ENCODE measurements at places on chromosomes 4 and X.

GRCh38 chr4:573122-573892 is 2.8 kb downstream of the TMEM271 start:
- no peak for DNase-seq

GRCh38 chrX:110280954-110281353 is 36.9 kb downstream of the AMMECR1 start:
- no peak for DNase-seq

DNA sequence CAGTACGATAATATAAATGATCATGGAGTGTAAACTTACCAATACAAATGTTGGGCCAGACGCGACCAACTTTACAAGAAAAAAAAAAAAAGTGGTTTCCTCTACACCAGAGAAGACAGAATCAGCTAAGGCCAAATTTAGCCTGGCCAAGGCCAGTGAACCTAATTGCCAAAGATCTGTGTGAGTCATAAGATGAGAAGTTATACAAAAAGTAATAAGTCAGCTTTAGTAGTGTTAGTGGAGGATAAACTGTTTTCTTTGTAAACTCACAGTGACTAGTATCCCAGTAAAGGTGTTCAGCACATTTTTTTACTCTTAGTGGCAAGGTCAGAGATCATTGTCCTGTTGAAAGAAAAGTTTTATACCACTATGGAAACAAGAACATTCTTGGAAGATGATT is 531.4 kb upstream of the TECRL start:
- no peak for DNase-seq

DNA sequence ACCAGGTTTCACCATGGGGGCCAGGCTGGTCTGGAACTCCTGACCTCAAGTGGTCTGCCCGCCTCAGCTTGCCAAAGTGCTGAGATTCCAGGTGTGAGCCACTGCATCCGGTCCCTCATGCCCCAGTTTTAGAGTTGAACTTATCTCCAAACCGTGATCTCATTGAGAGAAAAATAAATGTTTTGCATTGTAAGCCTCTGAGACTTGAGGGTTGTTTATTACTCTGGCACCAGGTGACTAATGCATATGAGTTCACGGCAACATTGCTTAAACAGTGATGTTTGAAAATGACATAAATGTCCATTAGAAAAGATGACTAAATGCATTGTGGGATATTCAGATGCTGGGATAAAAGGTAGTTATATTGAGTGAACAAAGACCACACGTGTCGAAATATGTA is 22.9 kb upstream of the FAT1 start:
- no peak for DNase-seq

DNA sequence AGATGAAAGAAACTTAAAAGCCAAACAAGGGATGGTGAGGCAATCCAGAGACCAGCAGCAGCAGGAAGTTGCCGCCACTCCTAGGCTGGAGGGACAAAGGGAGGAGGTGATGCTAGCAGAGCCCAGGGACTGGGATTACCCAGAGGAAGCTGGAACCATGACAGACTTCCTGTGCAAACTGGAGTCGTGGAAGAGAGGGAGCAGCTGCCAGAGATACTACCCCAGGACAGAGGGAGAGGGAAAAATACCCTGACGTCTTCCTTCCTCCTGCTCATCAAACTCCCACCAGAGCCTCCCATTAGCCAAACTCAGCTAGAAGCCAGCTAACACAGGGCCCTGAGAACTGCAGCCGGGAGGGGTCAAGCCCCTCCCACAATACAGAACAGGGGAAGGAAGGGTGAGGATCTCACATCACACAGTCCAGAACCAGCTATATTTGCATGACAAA is 101.2 kb upstream of the KLF3 start:
- DNase-seq = no peak

- DNase-seq = no peak
Measured at GRCh38 chrX:84907324-84907968, 96.2 kb upstream of the APOOL start.

DNA sequence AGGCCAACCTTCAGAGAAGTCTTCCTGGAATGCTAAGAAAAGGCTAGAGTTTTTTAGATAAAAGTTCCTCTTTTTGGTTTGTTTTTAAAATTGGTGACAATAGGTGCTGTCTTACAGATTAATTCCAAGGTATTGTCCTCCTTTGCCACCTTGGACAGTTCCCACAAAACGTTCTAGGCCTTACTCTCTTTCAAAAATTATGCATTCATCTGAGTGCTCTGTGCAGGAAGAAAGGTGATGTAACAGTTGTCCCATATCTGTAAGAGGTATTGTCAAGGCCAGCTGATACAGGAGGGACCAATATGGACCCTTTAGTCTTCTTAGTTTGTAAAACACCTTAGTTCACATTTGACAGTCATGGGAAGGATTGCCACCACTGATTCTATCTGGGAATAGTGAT is 15.9 kb upstream of the CXCL5 start:
- no peak for DNase-seq

DNA sequence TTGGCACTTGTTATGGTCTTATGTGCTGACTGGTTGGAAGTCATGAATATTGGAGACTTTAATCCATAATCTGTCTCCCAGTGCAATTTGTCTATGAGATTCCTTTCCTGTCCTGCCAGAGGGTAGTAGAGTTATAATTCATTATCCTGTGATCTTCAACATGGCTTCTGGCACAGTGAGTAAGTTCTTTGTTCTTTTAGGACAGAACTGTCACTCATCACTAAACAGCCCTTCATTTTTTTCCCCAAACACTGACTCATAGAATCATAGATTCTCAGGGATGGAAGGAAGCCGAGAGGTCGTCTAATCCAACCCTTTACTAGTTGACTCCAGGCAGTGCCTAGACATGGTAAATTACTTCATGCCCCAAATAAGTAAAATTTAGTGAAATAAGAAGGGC is 78.4 kb downstream of the LUZP4 start:
- DNase-seq = no peak

- no peak for DNase-seq
Measured at GRCh38 chr4:4395849-4396627, 9.1 kb downstream of the NSG1 start.

- DNase-seq = no peak
Measured at GRCh38 chr4:189129044-189129694, 811.5 kb upstream of the FRG1 start.

DNA sequence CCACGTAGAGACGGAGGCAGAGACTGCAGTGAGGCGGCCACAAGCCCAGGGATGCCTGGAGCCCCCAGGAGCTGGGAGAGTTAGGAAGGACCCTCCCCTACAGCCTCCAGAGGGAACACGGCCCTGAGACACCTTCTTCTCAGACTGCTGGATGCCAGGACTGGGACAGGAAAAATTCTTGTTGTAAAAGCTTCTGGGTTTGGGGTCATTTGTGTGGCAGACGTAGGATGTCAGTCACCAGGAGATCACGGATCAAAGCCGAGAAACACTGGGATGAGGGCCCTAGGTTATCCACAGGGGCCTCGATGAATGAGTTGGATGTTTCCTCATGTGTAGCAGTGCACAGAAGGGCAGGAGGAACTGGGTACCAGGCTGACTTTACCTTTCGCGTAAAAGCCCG is 163.7 kb downstream of the SHOX start:
- no peak for DNase-seq

DNA sequence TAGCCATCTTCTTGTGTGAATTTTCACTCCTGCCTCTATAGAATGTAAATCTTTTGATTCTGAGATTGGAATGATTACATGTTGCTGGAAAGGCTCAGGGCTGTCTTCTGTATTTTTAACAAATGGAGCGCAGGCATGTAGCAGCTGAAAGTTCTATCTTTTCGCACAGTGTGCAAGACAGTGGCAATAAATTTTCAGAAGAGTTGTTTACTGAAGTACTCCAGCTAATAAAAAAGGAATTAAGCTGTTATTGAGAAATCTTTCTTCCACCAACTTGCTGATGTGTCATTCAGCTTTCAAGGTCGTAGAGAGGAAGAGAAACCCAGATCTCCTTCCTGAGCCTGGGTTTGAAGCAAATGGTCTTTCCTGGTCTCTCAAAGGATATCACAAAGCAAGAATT is 122.0 kb upstream of the PUDP start:
- DNase-seq = no peak

- no peak for DNase-seq
Measured at GRCh38 chrX:103524747-103525146, 5.5 kb upstream of the RAB40A start.

DNA sequence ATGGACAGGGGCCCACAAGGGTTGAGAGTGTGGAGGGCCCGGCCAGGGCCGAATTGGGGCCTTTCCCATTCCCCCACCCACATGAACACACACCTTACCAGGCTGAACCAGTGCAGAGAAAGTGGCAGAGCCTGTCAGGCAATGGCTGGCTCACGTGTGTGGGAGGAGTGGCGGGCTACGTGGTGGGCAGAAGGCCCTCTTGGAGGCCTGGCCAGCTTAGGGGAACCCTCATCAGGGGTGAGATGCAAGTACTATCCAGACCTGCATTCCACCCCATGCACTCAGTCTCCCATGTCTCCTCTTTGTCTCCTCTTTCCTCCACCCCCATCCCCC is 965 bp downstream of the TCEAL4 start:
- no peak for DNase-seq

GRCh38 chrX:128616933-128617332 is 564.7 kb upstream of the ACTRT1 start:
- no peak for DNase-seq

- no peak for DNase-seq
Measured at GRCh38 chrX:40282946-40283660, 185.3 kb upstream of the BCOR start.

Measured in GM18507 (cell line).